LoVo (cell line): ENCODE measurements at places on chromosomes 7 and 10.

DNA sequence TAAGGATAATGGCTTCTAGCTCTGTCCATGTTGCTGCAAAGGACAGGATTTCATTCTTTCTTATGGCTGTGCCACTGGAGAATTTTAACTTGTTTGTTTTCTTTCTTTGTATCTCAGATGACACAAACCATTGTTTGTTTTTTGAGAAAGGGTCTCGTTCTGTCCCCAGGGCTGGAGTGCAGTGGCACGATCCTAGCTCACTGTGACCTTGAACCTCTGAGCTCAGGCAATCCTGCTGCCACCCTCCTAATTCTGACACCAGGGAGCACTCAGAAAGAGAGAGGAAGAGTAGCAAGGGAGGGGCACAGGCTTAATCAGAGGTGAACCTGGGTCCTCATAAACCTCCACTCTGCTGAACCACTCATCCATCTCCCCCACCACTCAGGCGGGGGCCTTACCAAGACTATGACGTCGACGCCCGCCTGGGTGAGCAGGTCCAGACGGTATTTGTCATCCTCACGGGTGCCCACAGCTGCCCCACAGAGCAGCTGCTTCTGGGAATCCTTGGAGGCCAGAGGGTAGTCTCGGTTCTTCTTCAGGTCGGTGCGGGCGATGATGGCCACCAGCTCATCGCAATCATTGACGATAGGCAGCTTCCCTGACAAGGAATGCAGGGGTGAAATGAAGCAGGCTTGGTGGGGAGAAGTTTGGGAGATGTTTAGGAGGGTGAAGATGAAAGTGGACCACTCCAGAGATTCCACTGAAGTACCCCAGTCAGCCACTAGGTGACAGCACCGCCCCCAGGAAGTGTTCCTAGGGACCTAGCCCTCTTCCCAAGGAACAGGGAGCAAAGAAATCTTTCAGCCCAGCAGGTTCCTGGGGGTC lies 11.6 kb downstream of the IMPDH1 start:
- peak; percentile 39 for DNase-seq

DNA sequence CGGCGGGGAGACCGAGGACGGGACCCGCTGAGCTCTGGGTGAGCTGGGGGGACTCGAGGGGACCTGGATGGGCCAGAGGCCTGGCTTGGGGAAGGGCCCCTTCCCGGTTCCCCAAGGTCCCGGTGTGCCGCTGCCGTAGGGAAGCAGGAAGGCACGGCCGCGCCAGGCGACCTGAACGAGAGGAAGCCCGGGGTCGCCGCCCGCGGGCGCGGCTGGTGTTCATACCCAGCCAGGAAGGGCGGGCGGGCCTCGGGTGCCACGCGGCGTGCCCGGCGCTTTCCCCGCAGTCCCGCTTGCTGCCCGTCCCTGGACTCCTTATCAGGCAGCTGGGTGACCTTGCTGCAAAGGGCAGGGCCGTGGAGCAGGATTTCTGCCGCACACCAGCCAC lies 38.0 kb downstream of the ZNF777 start:
- no peak for DNase-seq

GRCh38 chr7:99720800-99721595 lies 14.0 kb downstream of the CYP3A7 start:
- DNase-seq: no peak

DNA sequence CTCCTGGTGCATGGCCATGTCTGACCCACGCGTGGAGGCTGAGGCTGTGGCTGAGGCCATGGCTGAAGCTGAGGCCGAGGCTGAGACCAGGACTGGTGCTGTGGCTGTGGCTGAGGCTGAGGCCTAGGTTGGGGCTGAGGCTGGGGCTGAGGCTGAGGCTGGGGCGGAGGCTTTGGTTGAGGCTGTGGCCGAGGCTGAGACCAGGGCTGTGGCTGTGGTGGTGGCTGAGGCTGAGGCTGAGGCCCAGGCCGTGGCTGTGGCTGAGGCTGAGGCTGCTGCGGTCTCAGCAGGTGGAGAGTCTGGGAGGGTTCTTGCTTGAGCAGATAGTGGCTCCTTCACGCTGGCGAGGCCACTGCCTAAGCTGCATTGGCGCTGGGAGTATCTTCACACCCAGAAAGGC lies 76.4 kb downstream of the WDR37 start:
- DNase-seq: no peak

DNA sequence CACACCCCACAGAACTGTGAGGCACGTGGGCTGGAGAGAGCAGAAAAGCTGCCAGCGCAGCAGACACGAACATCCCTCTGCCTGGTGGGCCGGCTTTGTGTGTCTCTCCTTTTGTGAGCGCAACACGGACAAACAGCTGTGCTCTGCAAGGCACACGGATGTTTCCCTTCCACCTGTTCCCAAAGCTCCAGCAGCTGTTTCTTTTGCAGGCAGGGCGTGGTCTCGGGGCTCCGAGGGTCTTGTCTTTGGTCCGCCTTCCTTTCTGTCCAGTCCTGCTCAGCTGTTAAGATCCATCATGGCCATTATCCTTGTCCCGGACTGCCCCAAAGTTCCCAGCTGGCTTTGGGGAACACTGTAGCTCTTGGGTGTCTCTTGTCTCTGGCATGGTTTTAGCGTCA lies 32.7 kb upstream of the SH2B2 start:
- DNase-seq: no peak

- no peak for DNase-seq
These were observed 48.9 kb upstream of the KDM7A start for GRCh38 chr7:140225562-140226249.

GRCh38 chr7:139893461-139893860 lies 64.4 kb downstream of the TBXAS1 start:
- DNase-seq: no peak

DNA sequence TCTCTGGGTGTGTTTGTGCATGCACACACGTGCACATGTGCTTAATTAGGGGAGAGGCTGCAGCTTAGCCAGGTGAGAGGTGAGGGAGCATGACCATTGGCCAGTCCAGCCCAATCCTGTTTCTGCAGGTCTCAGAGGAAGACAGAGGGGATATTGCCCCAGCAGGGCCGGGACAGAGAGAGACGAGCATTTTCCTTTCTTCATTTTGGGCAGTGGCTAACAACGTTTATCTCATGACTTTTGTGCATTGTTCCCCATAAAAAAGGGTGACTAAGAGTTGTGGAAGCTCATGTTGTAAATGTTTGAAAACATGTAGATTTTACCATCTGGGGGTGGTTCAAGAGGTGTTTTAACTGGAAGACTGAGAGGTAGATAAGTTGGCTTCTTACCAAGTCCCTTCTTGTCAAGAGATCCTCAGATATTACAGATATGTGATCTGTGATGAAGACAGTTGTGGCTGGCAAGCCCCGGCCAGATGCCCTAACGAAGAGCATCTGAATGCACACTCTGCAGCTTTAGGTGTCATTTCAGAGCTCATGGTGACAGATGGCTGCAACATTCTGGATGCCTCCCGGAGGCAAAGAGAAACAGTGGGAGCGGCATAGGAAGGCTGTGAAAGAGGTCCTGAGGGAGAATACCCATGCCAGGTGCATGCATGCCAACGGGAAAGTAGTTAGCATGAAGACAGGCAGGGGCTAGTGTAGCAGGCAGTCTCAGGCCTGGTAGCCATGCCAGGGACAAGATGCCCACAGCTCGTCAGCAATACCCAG lies 16.7 kb upstream of the DMBT1 start:
- DNase-seq: peak; percentile 54

- no peak for DNase-seq
These were observed 115.5 kb downstream of the LMBR1 start for GRCh38 chr7:156777364-156778069.

DNA sequence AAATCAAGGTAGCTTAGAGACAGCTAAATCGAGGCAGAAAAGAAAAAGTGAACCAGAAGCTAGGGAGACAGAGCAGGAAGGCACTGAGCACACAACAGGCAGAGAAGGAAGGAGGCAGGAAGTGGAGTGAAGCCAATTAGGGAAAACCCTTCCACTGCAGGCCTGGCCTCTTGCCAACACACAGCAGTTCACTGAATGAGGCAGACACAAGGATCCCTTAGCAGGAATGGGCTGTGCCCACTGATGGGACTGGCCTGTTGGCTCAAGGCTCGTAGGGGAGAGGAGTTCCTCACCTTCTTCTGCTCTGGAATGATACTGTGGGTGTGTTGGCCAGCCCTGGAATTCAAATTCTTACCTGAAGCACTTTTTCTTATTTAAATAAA lies 220.3 kb upstream of the STK17A start:
- peak; percentile 18 for DNase-seq

DNA sequence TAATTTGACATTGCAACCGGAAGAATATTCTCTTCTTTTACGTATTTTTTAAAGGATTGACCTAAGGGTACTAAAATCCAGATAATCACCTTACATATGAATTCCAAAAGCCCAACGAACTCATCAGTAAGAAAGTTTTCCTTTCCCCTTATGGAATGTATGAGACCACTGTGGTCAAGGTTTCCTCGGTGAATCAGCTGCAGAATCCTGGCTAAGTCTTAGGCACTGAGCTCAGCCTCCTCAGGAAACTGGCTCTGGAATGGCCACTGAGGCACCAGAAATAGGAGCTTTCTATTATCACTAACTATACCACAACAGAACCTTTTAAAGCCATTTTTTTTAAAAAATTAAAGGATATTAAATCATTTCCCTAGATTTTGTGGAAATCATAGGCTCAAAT lies 21.0 kb downstream of the SVIL start:
- no peak for DNase-seq

DNA sequence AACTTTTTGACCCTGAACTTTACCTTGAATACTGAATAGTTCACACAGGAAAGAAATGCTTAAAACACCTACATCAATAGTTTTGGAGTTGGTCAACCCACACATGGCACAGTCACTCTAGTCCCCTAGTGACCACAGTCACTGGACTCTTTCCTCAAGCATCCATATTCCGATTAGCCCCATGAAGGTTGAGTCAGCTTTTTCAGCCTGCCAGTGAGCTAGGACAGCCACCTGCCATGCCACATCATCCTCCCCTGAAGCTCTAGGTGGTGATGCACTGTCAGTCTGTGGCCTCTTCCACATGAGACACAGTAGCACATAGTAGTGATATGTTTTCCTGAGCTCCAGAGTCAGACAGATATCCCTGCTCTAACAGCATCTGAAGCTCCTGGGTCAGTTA lies 537.2 kb downstream of the XPNPEP1 start:
- no peak for DNase-seq

DNA sequence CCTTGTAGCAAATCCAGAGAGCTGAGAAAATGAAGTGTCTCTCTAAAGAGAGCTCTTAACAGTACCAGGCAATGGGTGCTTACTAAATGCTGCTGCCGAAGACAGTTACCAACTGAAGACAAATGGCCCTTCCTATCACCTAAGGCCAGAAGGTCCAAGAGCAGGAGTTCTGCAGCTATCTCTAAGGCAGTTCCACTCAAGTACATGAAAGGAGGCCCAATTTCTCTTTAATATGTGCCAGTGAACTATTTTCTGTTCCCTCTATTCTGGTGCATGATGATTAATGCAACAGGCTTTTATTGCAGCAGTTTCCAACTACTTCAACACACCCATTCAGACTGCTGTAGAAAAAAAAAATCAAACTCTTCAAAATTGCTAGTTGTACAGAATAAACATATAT lies 122.5 kb downstream of the SLC25A13 start:
- DNase-seq: no peak

DNA sequence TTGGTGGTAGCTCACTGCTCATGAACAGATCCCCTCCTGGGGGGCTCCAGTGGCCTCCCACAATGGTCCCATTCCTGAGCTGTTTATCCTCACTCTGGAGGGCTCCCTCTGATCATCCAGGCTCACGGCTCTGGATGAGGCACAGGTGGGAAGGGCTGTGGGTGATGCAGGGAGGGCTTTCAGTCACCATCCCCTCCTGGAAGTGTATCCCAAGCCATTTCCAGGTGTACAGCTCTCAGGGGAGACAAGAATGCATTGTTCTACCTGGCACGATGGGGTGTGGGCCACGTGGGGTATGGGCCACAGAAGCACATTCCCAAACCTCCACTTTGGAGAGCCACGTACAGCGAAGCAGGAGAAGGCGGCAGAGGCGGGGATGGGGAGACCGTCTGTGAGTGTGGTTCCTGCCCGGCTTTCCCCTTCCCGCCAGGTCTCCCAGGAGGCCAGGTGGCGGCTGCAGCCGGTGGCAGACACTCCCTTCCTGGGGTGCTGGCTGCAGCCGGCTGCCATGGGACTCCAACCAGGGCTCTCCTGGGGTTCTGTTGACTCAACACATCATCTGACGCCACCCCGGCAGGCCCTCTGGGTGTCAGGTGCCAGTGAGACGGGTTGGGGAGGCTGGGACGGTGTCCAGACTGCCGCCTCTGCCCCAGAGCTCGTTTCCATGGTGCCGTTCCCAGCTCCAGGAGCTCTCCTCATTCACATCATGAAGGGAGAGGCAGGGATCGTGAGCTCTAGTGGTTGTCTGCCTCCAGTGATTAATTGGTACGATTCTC lies 169.7 kb upstream of the RHEB start:
- no peak for DNase-seq

- DNase-seq: no peak
These were observed 33.1 kb upstream of the MKLN1 start for GRCh38 chr7:131294553-131294952.

DNA sequence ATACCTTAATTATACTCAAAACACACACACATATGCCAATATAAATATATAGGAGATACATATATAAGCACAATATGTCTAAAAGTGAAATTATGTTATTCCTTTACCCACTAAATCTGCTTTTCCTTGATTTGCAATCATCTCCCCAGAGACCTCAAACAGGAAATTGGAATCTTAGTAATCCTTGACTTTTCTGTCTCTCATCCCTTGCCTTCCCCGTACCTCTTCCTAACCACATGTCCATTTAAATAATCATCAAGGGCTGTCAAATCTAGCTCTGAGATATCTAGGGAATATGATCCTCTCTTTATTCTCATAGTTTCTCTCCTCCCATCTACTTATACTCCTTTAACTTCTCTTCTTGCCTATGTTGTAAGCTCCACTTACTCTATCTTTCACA lies 336.6 kb downstream of the HGF start:
- DNase-seq: no peak

DNA sequence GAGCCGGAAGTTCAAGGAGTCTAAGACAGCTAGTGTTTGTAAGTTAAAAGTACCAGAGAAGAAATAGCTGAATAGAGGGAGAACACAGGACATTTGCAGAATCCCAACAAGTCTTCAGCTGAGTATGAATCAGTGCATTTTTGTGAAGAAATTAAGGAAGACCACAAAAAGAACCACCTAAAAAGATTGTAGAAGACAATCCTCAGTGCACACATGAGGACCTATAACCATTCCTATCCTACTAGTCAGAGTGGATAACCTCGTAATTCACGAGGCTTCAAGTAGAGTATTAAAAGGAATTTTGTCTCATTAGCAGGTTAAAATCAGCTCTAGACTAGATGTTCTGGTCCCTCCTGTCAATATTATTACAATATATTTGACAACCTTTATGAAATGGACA lies 295.4 kb upstream of the KAT6B start:
- no peak for DNase-seq
